ENCODE measurements at places on chromosomes 5 and 9.

DNA sequence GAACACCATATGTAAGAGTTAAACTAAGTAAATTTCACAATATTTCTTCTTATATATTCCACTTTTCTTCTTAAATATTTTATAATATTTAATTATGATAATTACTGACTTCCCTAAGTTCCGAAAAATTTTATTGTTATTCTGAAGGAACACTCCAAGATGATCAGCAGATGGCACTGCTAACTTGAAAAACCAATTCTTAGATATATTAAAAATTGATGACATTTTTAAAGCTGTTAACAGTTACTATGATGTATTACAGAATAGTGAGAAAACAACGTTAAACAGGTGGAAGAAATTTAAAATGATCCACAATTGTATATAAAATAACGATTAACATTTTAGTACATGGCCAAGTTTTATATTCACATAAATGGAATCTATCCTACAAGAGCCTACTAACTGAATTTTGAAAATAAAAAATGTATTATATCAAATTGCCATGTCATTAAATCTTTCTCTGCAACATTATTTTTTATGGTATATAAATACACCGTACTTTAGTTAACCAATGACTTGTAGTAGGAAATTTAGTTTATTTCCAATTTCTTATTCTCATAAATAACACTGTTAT lies 30.1 kb upstream of the MUSK start:
- DNase-seq: peak; percentile 44

DNA sequence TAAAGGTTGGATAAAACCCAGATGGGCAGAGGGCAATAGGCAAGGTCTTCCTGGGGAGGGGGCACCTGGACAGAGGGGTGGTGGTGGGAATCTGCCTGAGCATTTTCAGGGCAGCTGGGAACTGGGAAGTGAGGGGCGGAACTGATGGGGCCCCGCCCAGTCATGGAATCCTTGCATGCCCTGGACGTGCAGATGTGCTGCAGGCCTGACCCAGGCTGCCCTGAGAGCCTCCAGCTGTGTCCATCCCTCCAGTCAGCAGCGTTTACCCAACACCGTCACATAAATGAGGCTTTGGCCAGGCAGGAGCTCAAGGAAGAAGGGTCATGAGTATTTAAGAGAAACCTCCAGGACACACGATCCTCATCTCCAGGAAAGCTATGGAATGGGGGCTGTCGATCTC lies 70.3 kb downstream of the DAB2IP start:
- DNase-seq: no peak

DNA sequence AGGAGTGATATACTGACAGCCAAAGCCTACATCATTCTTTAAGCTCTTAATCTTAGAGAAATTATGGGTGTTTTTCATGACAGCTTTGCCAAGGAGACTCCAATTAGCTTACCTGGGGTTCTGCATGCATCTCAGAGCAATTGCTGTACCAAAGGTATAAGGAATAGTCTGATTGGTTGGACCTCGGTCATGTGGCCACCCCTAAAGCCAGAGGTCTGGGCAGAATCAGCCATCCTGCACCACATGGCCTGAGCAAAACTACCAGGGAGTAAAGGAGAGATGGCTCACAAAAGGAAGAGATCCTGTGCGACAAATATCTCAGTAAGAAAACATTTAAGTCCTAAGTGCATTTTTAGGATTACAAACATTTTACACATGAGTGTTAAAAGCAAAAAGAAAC lies 25.6 kb downstream of the SH3RF2 start:
- no peak for DNase-seq

GRCh38 chr9:4832786-4833579 lies 40.2 kb downstream of the RCL1 start:
- peak; percentile 73 for DNase-seq

GRCh38 chr5:122940890-122941289 lies 95.5 kb downstream of the SNX24 start:
- no peak for DNase-seq
